NCI-H146 (cell line): ENCODE measurements at places on chromosomes 7 and 10.

GRCh38 chr10:22795546-22795945 lies 81.2 kb upstream of the PIP4K2A start:
- DNase-seq = no peak

GRCh38 chr7:111190804-111191203 lies 99.9 kb downstream of the LRRN3 start:
- DNase-seq = no peak

GRCh38 chr10:5482016-5482415 lies 17.4 kb downstream of the CALML5 start:
- no peak for DNase-seq

- DNase-seq = no peak
Measured at GRCh38 chr7:101978683-101979082, 161.3 kb downstream of the CUX1 start.

GRCh38 chr7:87853237-87853864 lies 22.8 kb downstream of the SLC25A40 start:
- DNase-seq = no peak

- DNase-seq = no peak
Measured at GRCh38 chr10:120689777-120690529, 161.2 kb upstream of the WDR11 start.

- peak; percentile 66 for DNase-seq
Measured at GRCh38 chr10:11515596-11516430, 95.6 kb downstream of the USP6NL start.

- no peak for DNase-seq
Measured at GRCh38 chr10:17026686-17027485, 102.7 kb downstream of the CUBN start.

GRCh38 chr7:149642589-149642988 lies 130.8 kb downstream of the ZNF467 start:
- no peak for DNase-seq

- DNase-seq = no peak
Measured at GRCh38 chr7:113306302-113306701, 187.9 kb upstream of the SMIM30 start.

- DNase-seq = no peak
Measured at GRCh38 chr10:5960070-5960972, 17.0 kb downstream of the IL15RA start.

DNA sequence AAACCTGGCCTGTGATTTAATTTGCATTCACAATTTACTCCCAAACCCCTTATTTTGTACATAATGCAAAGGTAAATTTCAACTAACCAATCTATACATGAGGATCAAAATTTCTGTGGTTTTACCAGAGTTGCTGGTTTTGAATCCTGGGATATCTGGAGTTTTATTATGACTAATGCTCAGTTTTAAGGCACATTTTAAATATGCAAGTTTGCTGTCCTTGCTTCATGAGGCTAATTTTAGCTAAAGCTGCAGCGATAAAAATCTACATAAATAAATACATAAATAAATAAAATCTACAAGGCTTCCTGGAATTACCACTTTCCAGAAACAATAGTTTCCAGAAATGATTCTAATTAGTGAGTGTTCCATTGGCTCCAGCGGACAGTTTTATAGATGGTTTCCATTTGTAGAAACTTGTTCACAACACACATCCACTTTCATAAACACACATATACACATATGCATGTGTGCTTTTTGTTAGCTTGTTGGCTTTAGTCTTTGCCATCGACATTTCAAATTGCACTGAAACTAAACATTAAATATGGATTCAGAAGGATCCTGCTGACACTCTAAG lies 339.5 kb upstream of the NRP1 start:
- no peak for DNase-seq

DNA sequence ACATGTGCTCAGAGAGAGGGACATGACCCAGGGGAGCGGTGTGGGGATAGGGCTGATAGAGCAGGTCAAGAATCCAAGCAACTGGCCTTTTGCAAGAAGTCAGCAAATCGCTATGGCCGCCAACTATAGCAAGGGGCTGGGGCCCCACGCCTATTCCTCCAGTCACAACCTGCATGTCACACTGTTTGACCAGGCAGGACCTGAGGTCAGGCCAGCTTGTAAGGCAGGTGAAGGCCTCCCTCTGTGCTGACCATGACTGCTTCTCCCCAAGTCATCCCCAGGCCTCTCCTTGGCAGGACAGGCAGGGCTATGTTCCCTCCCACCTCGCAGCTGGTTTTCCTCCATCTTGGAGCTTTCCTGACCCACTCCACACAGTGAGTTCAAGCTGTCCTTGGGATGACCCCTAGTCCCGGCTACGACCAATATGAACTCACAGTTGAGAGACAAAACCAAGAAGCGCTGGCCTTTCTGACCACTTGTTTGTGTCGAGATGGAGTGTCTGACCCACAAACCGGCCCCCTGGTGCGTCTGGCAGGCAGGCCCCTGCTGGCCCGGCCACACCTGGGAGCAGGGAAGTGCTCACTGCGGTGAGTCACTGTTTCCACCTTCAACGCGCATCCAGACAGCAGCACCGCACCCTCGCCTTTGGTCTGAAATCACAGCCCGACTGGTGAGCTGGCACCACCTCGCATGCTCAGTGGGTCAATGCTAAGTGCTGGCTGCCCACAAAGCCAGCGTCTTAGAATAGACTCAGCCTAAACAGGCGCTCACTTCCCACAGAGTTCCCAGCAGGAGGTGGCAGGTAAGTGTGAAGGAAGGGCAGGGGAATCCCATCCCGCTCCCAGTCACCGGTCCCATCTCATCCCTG lies 81.4 kb downstream of the VWA2 start:
- DNase-seq = peak; percentile 79

- no peak for DNase-seq
Measured at GRCh38 chr10:36278176-36278575, 636.1 kb upstream of the FZD8 start.

DNA sequence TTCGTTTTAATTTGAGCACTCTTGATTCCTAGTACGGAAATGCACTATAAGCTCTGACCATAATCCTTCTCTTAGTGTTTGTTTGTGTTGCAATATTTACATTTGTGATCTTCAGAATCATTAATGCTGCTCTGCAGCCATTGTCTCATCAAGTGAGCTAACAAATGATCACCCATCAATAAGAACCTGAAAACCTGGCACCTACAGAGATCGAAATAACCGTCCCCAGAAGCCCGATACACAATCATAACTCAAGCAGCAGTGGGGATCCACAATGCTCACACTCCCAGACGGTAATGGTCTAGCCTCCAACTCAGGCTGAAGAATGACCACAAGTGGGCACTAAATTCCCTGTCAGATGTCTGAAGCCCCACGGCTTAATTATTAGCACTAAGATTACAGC lies 156.0 kb upstream of the NFE2L3 start:
- DNase-seq = peak; percentile 78

DNA sequence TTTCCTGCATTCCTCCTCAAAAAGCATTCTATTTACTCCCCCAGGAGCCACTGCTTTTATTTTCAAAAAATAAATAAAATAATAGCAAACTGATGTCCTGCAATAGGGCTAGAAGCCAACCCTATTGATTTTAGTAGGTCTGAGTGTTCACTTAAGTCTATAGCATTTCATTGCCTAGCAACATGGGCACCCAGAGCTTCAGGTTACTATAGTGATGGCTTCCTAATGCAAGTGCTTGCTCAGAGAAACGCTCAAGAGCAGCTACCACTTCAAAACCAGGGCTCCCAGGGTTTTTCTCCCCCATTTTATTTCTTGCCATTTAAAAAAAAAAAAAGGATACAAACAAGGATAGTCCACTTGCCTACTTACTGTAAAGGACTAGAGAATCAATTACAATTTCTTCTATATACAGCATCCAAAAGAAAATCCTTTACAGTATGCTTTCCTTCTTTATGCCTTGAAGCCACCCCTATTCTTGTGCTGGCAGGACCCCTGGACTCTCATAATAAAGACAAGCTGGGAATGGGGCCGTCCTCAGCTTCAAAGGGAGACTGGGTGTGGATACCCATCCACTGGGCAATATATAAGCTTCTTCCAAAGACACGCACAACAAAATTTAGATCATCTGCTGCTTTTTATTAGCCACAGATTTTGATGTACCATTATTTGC lies 133.3 kb downstream of the VPS41 start:
- peak; percentile 72 for DNase-seq

DNA sequence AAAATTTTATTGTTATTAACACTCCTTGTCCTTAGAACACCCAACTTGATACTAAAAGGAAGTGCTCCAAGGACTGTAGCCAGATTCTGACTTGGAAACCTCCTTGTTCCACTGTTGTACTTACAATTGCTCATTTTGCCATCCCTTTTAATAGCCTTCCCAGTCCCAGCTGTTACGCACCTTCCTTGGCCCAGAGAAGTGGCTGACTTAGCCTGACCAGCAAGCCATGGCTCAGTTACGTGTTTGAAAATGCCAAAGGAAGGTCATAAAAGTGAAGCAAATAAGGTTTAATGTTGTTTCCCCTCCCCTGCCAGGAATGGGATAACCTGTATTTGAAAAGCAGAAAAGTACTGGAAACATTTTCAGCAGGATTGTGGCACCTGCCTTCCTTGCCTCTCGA lies 3.7 kb upstream of the ANKRD1 start:
- no peak for DNase-seq
